ENCODE measurements at places on chromosomes 2 and 18. TPM values are rescaled to one million over a fixed set of nuclear protein-coding genes. Genes with fewer than 3 reads are reported as not detected.

DNA sequence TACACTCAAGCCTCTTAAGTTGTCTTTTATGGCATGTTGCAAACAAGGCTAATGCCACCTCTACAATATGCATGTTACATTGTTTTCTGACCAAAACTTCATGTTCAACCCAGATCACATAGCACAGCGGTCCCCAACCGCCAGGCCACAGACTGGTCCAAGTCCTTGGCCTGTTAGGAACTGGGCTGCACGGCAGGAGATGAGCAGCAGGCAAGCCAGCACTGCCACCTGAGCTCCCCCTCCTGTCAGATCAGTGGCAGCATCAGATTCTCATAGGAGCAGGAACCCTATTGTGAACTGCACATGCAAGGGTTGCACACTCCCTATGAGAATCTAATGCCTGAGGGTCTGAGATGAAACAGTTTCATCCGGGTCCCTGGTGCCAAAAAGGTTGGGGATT is 324.8 kb upstream of the CHAC2 start:
- DNase-seq: no peak

Gene NXPH2
- total RNA-seq: 5.3 TPM

DNA sequence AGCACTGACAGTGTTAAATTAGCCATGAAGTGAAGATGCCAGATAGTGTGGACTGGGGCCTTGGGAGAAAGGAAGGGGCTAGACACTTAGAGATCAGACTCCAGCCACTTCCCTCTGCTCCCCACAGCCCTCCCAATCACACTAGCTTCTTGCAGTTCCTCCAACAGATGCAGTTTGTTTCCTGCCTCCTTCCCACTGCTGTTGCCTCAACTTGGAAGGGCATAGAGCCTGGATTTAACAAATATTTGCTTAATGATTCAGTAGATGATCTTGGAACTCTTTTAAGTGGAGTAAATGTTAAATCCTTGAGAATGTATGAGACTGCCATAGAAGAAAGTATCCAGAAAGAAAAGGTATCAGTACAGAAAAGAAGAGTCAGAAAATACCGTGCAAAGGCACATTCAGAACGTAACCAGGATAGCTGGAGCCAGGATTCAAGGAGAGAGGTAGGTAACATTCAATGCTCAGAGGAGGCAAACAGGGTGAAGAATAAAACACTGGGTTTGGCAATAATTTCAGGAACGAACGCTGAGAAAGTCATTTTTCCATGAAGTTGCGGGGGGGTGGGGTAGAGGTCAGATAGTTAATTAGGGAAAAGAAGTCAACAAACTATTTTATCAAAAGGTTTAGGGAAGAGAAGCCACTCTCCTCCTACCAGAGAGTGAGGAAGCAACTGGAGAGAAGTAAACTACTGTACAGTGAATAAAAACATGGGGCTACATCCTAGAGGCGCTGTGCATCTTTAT is 1.3 kb upstream of the BZW1 start:
- no peak for DNase-seq

DNA sequence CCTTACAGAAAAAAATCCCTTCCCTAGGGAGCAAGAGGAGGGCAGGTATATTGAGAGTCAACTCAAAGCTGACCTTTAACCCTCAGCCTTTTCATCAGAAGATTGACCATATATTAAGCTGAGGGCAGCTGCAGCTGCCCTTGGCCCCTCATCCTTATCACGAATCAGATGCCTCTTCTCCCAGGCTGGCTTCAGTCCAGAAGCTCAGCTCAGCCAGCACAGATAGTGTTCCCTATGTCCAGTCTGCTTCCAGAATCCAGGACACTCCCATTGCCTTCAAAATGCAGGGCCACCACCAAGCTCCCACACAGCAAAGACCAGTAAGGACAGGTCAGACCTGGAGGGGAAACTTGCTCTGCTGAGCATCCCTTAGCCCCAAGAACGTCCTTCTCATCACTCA is 146.1 kb downstream of the BCL11A start:
- no peak for DNase-seq

- DNase-seq: no peak
Observed at GRCh38 chr2:64929333-64929732, 59.9 kb upstream of the SLC1A4 start.

DNA sequence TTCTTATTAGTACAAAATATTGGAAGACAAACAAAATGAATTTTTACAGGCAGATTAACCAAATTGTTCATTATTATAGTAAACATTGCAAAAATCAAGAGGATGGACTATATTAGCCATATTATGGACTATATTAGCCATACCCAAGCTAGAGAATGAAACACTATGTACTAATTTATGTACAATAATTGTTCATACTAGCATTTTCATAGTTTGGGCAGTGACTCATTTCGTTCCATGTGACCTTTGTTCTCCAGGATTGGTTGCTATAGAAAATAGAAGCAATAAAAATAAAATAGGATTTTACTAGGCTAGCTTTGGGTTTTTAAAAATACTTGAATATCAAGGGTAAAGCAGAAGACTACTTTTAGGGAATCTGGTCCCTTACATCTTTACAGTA is 176.8 kb downstream of the ZEB2 start:
- DNase-seq: no peak

- DNase-seq: no peak
Observed at GRCh38 chr2:239689410-239689809, 288.6 kb upstream of the HDAC4 start.

All from progenitor cell of endocrine pancreas (in vitro differentiated cells).